PC-3 (cell line): ENCODE measurements at places on chromosomes 2 and 18.

DNA sequence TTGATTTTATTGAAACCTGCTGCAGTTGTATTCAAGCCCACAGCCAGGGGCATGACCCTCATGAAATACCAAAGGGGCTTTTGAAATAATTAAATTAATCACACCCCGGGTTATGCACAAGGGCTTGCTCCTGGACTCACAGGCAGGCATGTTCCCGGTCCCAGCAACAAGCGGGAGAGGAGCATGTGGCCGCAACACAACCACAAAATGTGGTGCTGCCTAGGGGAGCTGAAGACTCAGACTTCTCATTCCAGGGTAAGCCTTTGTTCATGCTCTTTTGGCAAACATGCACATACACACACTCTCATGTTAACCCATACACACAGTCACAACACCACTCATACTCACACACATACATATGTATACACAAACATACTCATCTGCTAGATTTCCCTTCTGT, 233.7 kb upstream of the SMAD2 start:
- DNase-seq: no peak

DNA sequence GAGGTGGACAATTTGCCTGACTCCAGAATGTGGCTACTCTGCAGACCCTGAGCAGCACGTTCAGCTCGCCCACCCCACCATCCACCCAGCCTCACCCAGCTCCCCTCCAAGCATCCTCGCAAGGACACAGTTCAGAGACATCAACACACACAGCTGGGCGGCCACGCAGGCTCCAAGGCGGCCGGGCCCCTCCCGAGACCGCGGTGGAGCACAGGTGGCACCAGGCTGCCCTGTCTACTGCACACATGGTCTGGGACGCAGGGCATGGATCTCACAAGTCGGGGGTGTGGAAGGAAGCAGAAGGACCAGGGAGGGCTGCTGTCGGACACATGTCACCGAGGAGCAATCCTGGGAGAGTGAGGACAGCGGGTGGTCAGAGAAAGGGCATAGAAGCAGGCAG, 36.2 kb downstream of the AQP12A start:
- no peak for DNase-seq

- no peak for DNase-seq
Observed at GRCh38 chr2:85926526-85926925, 37.7 kb upstream of the ST3GAL5 start.

- no peak for DNase-seq
Observed at GRCh38 chr2:62884514-62884913, 166.1 kb upstream of the OTX1 start.

GRCh38 chr18:24975496-24976372, 376.2 kb downstream of the ZNF521 start:
- DNase-seq: no peak

DNA sequence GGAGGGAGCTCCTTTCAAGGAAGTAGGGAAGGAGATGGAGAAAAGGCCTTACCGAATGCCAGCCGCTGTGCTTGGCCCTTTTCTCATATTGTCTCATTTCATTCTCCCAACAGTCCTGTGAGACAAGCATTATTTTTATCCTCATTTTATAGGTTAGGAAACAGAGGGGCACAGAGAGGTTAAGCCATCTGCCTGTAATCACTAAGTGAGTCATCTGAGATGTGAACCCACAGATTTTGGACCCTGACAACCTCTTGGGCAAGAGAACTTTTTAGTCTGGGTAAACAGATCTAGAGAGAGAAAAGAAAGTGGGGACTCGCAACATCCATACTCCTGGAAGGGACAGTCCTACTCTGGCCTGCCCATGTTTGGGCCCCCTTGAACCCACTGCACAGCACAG, 91.7 kb upstream of the LCLAT1 start:
- DNase-seq: no peak

GRCh38 chr2:218961651-218962570, 2.4 kb downstream of the CDK5R2 start:
- DNase-seq: no peak

- DNase-seq: no peak
Observed at GRCh38 chr18:57555134-57555533, 31.4 kb downstream of the FECH start.

- DNase-seq: no peak
Observed at GRCh38 chr2:174012347-174013314, 47.5 kb upstream of the SP3 start.
